ENCODE measurements at places on chromosomes 4 and X. TPM values are rescaled to one million over a fixed set of nuclear protein-coding genes. Genes with fewer than 3 reads are reported as not detected.

DNA sequence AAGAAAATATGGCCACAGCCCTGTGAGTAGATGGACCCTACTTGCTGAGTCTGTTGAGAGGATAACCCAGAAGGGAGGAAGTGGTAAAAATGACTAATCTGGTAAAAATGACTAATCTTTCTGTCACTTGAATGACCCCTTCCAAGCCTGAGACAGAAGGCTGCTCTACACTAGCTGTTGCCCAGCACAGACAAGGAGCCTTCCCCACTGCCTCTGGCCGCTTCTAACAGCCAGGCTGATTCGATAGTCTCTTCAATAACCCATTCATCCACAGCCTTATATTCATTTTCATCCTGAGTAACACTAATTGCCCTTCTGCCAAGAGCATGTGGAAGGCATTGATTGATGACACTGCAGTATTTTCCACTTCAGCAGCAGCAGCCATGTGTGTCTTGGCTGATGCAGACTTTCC is 18.4 kb downstream of the MAGEB17 start:
- no peak for DNase-seq

DNA sequence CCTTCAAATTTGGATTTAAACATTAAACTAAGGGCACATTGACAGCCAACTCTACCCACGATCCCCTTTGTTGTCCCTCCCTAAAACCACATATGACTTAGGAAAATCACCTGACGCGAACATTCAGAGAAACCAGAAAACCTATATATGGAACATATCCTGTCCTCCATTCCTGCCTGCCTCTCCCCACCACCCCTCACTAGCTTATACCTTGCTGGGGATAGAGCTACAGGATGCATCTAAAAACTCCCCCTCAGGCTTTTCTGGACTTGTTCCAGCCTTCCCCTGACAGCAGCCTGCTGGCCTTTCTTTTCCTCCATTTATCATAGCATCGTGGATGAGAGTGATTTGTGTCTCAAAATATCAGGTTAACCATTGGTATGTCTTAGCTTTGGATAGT is 8.8 kb downstream of the STK26 start:
- no peak for DNase-seq

- DNase-seq = no peak
Observed at GRCh38 chr4:4800646-4801408, 58.6 kb upstream of the MSX1 start.

STIM2 gene
- 6.7 TPM for polyA plus RNA-seq

PDZD4 gene
- 2.4 TPM for polyA plus RNA-seq

PPEF2 gene
- not detected for polyA plus RNA-seq

GRCh38 chr4:53193111-53193510 is 172.8 kb downstream of the SCFD2 start:
- no peak for DNase-seq

GRCh38 chr4:30714408-30715031 is 5.6 kb upstream of the PCDH7 start:
- peak; percentile 24 for DNase-seq

DNA sequence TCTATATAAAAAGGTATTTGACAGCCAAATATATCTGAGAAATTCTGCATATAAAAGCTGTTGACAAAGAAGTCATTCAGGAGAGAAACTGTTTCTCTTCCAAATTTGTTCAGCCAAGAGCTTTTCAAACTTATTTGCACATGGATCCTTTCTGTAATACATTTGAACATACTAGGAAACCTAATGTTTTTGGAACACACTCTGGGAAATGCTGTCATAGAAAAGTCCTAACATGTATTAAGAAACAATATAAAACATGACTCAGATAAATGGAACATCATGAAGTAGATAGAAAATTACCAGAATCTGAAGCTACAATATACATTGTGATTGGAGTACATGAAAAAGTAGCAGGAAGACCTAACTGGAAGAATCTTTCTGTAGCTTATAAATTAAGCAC is 781.5 kb upstream of the EPHA5 start:
- no peak for DNase-seq

DNA sequence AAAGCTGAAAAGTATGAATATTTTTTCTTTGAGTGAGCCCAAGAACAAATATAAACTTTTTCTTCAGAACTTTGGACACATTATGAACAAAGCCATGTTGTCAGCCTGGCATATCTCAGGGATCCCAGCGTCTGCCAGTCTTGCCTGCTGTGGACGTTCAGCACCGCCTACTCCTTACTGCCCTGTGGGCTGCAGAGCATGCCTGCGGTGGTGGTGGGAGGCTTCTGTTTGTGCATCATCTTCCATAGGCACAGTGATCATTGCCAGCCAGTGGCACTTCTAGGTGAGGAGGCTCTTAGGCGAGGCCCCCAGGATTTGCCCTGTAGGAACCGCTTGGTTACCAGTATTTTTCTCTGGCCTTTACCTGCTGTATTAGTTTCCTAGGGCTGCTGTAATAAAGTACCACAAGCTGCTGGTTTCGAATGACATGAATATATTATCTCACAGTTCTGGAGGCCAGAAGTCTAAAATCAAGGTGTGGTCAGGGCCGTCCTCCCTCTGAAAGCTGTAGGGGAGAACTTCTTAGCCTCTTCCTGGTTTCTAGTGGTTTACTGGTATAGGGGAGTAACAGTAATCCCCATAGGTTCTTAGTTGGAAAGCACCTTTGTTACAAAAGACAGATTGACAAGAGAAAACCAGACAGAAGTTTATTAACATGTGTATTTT is 15.4 kb downstream of the ANXA3 start:
- DNase-seq = no peak

DNA sequence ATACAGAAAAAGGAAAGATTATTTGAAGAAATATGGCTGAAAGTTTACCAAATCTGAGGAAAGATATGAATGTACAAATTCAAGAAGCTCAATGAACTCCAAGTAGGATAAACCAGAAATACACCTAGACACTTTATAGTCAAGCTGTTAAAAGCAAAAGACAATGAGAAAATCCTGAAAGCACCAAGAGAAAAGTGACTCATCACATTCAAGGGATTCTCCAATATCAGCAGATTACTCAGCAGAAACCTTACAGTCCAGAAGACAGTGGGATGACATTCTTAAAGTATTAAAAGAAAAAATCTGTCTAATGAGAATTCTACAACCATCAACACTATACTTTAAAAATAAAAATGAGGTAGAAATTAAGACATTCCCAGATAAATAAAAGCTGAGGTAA is 223.8 kb upstream of the ZCCHC13 start:
- DNase-seq = no peak

PABPC1L2A gene
- polyA plus RNA-seq = not detected

DNA sequence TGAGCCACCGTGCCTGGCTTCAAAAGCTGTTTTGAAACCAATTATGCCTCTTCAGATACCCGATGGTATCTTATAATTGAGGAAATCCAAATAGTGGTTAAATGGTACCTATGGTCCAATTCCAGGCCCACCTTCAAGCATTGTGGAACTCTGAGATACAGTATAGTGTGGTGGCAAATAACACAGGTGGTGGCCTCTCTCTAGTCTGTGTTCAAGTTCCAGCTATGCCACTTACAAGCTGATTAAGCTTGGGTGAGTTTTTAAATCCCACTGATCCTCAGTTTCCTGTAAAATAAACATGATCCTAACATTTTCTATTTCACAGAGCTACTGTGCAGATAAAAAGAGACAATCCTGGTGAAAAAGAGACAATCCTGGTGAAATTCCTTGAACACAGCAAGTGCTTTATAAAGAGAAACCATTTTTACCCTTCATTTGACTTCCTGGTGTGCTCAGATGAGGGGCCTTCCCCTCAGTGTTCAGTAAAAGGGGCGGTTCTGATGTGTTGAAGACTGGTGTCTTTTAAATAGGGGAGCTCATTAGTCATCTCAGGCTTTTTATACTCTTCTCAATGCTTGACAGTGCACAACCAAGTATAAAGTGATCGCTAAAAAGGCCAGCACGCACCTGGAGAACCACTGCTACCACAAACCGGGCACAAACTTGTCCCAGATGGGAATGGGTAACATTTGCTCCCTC is 30.8 kb upstream of the CD40LG start:
- no peak for DNase-seq

SLC7A11 gene
- 0.10 TPM for polyA plus RNA-seq

GRCh38 chr4:125011646-125012045 is 299.1 kb upstream of the ANKRD50 start:
- DNase-seq = no peak

DNA sequence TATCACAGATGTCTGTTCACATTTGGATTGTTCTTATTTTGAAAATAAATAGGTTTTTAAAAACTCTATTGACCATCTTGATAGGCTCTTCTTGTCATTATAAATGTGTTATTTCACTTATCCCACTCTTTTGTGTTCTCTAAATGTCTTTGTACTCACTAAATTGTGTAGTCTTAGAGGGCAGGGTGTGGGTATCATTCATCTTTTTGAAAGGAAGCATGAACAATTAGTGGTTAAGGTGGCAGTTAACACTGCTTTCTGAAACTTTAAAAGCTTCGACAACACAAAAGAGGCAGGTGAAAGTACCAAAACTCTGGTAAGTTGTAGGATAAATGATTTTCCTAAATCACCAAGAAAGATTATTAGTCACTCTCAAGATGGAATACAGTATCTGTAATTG is 83.2 kb downstream of the IL15 start:
- no peak for DNase-seq

POF1B gene
- 1.6 TPM for polyA plus RNA-seq

TSPAN7 gene
- polyA plus RNA-seq = 32.7 TPM

- no peak for DNase-seq
Observed at GRCh38 chr4:73341454-73341853, 62.6 kb upstream of the ALB start.

DNA sequence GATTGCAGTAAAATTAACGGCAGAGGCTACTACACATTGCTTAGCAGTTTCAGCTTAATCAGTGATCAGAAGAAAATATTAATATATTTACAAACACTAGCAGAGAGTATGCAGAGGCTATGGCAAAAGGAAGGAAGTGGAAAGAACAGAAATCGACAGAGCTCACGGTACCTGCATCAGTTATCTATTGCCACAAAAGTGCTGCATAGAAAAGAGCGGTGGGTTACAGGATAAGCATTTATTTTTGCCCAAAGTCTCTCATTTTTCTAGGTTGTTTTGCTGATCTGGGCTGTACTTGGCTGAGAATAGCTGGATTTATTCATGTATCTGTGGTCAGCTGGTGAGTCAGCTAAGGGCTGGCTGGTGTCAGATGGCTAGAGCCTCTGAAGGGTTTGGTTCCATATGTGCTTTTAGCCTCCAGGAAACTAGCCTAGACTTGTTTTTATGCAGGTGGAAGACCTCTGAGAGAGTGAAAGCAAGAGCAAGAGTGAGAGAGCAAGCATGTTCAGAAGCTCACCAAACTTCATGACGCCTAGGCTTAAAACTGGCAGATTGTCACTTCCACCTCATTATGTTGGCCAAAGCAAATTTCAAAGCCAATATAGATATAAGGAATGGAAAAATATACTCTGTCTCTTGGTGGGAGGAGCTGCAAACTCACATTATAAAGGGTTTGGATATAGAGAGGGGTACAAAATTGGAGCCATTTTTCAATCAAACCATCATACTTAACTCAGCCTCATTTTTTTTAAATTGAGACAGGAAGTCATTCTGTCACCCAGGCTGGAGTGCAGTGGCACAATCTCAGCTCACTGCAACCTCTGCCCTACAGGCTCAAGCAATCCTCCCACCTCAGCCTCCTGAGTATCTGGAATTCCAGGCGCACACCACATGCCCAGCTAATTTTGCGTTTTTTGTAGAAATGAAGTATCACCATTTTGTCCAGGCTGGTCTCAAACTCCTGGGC is 153.2 kb upstream of the RPL34 start:
- DNase-seq = no peak

DNA sequence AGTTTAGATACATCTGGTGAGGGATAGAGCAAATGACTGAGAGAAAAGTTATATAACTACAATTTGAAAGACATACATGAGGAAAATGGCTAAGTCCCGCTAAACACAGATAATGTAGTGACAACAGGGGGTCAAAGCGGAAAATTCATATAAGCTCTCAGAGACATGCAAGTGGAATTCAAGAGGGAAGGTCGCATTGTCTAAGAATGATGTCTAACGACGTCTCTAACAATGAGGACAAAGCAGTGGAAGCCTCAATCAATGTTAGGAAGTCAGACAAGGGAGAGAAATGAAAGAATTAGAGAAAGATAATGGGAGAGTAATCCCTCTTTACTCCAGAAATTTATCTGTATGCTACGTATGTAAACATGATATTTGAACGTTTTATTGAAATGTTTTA is 113.4 kb downstream of the ANTXR2 start:
- no peak for DNase-seq

DNA sequence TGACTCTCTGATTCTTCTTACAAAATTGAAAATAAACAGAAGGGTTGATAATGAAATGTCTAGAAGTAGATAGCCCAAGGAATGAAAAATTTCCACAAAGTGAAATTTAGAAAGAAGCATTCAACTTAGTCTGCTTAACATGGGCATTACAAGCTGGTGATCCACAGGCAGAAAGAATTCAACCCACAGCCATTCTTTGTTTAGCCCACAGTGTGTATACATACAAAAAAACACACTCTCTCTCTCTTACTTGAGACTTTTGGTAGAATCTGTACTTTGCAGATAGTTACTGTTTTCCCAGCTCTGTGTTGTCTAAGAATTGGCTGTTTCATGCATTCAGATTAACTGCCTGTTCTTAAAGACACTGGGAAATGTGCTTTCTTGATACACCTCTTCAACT is 159.8 kb downstream of the SLC4A4 start:
- DNase-seq = no peak

GRCh38 chr4:69731847-69732246 is 28.6 kb downstream of the SULT1B1 start:
- no peak for DNase-seq

DNA sequence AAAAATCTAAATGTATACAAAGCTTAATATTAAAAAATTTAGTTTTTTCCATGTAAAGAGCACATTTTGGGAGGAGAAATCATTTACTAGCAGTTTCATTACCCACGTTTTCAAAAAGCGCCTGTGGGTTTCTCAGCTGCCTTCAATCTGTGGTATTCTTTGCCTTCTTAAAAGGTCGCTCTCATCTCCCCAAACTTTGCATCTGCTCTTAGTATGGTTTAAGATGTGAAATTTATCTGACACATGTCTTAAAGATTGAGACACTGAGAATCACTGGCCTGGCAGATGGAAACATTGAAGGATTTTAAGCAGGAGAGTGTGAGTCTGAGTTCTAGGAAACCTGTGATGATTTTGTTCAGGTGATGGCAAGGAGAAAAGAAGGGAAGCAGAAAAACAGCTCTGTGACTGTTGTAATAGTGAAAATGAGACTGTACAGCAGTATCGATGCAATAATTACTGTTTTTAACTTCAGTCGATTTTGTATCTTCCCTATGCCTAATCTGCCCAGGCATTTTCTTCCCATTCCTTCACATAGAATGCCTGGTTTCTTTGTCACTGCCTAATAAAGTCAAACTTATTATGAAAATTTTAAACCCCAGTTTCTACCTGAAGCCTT is 75.9 kb downstream of the PAQR3 start:
- no peak for DNase-seq
